ENCODE measurements at places on chromosomes 4 and X.

DNA sequence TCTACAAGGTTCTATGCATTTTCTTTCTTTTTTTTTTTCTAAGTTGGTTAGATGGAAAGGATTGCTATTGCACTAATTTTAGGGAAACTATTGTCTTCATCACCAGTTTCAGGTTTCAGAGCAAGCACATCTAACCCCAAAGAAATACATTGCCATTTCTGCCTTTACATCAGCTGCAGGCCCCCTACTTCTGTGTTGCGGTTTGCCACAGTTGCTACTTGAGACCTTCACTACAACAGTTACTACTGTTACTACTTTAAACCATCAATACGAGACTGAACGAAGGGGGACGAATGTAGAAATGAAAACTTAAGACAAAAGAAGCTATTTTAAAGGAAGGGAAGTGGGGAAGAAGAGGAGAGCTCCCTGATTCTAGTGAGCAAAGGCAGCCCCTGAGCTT is 256.7 kb upstream of the LCORL start:
- DNase-seq: no peak

DNA sequence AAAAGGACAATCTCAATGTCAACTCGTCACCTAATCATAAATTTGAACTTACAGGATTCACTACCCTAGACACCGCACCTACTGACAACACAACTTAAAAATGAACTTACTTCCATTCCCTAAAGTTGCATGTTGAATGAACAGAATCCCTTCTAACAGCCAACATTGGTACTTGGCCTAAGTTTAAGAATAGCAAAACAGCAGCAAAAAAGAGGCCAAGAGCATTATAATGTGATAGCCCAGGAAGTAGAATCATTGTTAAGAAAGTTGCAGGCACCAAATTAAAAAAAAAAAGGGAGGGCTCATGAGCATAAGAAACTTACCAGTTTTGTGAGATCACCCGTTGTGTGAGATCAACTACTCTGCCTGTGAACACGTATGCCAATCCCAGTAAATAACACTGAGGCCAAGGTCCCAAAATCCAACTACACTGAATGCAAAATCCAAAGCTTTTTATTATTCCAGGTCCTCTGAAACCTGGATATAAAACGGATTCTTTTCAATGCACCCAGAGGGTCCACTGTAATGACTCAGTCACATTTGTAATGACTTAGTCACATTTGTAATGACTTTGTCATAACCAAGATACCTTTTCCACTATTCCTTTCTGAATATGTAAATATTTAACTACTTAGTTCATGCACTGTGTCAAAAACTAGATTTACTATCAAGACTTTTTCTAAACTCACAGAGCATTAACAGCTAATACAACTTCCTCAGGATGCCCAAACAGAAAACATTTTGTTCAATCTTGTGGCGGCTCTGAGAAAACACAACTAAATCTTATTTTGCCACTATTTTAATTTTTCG is 6.8 kb downstream of the HNRNPDL start:
- DNase-seq: peak; percentile 41

DNA sequence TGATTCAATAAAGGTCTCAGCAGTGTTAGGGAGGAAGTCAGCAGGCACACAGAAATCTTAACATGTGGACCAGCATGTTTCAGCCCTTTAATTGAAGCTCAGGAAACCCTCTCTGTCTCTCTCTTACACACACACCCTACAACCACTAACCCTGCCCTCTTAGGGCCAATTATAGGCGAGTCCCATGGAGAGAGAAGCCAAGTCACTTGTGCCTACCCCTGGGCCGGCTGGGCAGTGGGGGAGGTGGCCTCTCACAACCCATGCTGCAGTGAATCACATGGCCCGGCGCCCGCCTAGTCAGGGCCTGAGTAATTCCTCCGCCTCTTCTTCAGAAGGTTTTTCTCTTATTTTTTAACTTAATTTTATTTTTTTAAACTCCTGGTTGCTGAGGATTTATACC is 3.7 kb downstream of the FGD1 start:
- DNase-seq: no peak

DNA sequence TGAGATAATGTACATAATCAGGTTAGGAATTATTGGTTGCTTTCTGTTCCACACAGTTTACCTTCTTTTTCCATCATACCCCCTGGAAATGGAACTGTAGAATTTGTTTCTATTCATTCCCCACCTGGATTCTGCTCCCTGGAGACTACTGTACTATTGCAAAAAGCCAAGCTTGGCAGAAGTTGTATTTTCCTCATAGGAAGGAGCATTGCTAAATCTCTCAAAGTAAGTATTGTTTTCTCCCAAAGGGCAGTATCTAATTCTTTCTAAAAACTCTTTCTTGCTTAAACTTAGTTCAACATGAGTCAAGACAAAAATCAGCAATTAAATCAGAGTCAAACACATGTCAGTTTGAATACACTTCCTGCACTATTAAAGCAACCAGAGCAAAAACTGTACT is 136.2 kb downstream of the CDS1 start:
- DNase-seq: no peak

DNA sequence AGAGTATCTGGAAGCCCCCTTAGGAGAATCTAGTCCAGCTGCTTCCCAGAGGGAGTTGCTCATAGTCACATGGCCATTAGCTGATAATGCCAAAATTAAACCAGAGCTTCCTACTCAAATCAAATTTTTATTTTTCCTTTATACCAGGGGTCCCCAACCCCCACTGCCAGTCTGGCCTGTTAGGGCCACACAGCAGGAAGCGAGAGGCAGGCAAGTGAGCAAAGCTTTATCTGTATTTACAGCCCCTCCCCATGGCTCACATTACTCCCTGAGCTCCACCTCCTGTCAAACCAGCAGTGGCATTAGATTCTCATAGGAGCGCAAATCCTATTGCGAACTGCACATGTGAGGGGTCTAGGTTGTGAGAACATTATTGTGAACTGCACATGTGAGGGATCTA is 19.2 kb upstream of the TNIP3 start:
- no peak for DNase-seq

- DNase-seq: no peak
These were observed 78.5 kb upstream of the SPANXC start for GRCh38 chrX:141320801-141321200.

- DNase-seq: no peak
These were observed 39.2 kb upstream of the PLS3 start for GRCh38 chrX:115521741-115522140.

DNA sequence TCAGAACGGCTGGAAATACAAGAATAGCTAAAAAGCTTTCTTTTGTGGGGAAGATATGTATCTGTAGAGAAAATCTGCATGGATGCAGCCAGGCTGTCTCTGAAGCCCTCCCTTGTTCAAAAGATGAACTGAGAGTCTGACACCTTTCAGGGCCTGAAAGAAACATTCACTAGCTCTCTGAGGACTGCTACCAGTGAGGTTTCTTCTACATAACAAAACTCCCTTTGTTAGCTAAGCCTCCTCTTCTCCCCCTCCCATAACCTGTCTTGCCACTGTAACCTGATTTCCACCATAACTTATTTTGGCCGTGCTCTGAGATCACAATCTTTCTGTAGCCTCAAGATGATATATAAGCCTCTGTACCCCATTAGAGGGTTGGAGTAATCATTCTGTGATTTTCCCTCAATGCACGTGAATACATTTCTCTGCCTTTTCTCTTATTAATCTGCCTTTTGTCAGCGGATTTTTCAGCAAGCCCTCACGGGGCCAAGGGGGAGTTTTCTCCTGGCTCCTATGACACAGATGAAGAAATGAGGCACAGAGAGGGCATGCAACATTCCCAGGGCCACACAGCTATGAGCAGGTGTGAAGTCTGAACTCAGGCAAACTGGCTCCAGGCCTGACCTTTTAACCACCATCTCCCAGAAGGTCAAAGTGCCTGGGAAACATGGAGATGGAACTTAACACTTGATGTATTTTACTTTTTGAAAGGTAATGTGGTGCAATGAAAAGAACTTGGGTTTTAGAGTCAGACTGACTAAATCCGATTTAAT is 161.6 kb upstream of the PRDX4 start:
- no peak for DNase-seq

DNA sequence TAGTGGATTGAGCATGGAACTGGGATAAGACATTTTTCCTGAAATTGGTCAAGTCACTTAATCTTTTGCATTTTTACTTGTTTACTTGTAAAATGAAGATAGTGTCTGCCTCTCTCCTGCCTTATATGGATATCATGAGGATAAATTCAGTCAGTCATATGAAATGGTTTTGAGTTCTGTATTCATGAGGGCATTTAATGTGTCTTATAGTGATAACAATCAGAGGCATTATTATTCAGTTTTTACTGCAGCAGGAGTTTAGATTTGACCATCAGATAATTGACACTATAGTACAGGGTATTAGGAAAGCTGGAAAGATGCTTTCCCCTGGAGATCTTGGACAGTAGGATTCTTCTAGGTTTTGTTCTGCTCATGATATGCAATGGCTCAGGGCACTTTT is 26.0 kb downstream of the NPNT start:
- DNase-seq: no peak

- DNase-seq: peak; percentile 59
These were observed 90.7 kb downstream of the PALLD start for GRCh38 chr4:168587411-168588125.

DNA sequence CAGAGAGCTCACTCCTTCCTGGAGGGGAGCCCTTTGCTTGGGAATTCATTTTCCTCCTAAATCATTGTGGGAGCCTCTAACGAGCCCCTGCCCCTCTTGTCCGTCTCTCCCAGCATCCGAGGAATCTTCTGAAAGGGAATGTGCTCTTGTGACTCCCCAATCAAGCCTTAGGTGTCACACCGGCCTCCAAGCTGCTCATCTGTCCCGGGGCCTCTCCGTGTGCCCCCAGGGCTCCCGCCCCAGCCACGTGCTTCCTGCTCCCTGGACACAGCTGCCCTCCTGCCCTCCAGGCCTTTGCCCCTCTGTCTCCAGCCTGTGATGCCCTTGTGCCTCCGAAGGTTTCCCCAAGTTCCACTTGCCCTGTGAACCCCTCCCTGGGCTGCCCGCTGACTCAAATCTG is 239.8 kb downstream of the AFAP1 start:
- no peak for DNase-seq

- peak; percentile 19 for DNase-seq
These were observed 198.8 kb upstream of the BMP3 start for GRCh38 chr4:80831383-80832361.

DNA sequence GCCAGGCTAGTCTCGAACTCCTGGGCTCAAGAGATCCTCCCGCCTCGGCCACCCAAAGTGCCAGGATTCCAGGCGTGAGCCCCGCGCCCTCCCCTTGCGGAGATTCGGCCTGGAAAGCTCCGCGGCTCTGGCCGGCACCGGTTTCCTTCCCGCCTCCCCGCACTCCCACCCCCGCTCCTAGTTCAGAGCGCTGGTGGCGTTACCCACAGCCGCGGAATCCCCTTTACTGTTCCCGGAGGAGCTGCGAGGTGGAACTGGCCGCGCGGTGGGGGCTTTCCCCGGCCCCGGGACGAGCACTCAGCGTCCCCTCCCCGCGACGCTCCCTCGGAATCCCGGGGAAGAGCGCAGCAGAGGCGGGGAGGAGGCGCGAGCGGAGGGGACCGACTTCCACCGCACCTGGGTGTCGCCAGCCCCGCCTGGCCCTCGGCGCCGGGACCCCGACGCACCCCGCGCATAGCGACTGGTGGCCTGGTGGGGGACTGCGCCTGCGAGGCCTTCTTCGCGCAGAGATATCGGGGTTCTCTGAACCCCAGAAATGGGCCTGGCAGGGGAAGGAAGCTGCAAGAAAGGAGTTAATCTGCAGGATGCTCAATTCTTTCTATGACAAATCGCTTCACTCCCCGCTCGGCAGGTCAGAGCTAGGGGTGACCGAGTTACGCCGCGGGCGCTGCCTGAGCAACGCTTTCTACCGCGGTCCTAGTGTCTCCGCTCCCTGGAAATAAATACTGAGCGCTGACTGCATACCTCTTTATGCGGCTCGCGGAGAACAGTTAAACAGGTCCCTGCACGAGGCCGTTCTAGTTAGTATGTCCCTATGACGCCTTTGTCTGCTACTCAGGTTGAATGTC is 14.6 kb upstream of the SLC25A4 start:
- DNase-seq: no peak

GRCh38 chrX:24117258-24117657 is 32.3 kb upstream of the ZFX start:
- DNase-seq: peak; percentile 53

DNA sequence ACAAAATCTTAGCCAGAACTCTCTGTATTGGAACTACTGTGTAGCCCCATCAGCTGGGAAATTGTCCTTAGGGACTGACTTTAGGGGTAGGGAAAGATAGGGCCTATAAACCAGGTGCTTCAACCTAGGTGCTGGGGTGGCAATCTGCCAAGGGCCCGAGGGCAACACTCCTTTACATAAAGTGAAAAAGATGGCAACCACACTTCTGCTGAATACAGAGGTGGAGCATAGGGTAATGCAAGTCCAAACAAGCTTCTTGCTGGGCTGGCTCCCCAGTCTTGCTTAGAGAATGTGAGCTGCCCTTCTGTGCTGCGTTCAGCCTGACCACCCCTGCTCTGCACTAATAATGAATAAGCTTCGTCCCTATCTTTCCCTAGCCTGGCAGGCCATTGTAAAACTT is 9.8 kb downstream of the ZBTB33 start:
- no peak for DNase-seq

GRCh38 chr4:185730849-185731608 is 81.0 kb downstream of the SORBS2 start:
- peak; percentile 45 for DNase-seq

DNA sequence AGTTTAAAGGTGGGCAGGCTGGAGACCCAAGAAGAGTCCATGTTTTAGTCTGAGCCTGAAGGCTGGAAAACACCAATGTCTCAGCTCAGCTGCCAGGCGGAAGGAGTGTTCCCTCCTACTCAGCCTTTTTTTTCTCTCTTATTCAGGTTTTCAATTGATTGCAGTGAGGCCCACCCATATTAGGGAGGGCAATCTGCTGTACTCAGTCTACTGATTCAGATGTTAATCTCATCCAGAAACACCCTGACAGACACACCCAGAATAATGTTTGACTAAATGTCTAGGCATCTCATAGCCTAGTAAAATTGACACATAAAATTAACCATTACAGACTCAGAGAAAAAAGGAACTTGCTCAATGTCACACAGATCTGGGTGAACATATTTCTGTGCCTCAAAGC is 347.1 kb downstream of the GBA3 start:
- no peak for DNase-seq

GRCh38 chrX:122816288-122816687 is 367.8 kb upstream of the GRIA3 start:
- DNase-seq: no peak

DNA sequence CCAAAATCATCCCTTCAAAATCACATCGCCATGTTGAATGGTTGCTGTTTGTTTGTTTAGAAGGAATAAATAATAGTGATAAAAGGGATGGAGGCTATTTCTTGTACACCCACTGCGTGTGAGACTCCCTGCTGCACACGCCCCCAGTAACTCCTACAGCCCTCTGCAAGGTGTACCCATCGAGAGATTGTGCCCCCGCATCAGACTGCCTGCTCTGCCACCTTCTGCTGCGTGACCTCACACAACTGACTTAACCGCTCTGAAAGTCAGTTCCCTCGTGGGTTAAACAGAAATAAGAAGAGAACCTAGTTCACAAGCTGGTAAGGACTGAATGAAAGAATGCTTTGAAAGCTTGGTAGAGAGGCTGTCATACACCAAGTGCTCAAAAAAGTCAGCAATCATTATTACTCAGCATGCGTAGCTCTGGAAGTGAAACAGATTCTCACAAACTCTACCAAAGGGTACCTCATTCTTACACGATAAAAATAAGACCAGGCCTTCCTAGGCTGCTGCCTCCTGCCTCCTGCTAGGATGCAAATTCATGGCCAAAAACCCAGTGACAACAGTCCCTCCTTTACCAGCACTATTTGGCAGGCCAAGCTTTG is 147.1 kb downstream of the CPEB2 start:
- no peak for DNase-seq
